ENCODE measurements at places on chromosomes 5 and 9.

GRCh38 chr5:44565902-44566301 is 176.7 kb upstream of the FGF10 start:
- DNase-seq: no peak

- DNase-seq: no peak
These were observed 50.8 kb downstream of the ERAP1 start for GRCh38 chr5:96756985-96757384.

DNA sequence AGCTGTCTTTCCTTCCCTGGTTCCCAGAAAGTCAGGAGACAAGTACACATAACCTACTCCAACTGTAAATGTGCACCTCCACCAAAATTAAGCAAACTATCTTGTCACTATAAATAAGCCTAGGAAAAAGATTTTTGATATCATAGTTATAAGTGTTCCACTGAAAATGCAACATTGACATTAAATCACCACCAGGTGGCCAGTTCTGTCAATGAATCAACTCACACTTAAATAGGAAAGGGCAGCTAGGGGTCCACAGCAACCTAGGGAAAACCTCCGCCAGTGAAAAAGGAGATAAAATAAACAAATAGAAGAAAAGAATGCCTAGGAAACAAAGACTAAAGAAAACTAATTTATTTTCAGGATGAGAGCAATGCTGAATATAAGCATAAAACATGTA is 243.0 kb upstream of the PTPRD start:
- DNase-seq: no peak

DNA sequence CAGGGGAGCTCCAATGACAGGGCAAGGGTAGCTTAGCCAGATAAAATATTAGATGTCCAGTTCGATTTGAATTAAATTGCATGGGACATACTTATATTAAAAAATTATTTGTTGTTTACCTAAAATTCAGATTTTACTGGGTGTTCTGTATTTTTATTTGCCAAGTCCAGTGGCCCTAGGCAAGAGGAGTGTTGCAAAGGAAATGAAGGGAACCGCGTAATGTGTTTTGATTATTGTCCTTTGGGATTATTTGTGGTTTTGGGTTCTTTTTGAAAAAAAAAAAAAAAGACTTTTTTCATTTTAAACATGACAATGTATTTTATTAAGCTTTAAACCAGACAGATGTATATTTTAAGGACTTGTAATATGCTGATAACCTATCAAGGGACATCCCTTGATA is 179.3 kb downstream of the C9orf152 start:
- no peak for DNase-seq

All from NCI-H524 treated with DMSO at 0.1 percent for 48 hours (cell line).